NCI-H2227 treated with DMSO at 0.1 percent for 48 hours (cell line): ENCODE measurements at places on chromosomes 5 and 9.
A peak's percentile ranks its signal among the peaks of the same experiment; 100 is the strongest.

DNA sequence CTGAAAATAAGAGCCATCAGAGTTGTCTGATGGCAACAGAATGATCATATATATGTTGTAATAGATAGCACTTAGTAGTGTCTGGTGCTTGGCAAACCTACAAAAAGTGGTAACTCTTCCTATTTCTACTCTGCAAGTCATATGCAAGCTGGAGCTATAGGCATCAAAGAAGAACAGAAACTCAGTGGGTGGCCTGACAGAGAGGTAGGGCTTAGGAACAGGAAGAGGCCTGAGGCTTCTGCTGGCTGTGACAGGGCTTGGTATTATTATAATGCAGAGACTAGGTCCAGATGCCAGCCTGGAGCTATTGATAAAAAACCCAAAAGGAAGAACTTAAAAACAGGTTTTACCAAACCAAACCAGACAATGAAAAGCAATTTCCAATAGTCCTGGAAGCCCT, 4.4 kb upstream of the DIAPH1 start:
- no peak for DNase-seq

DNA sequence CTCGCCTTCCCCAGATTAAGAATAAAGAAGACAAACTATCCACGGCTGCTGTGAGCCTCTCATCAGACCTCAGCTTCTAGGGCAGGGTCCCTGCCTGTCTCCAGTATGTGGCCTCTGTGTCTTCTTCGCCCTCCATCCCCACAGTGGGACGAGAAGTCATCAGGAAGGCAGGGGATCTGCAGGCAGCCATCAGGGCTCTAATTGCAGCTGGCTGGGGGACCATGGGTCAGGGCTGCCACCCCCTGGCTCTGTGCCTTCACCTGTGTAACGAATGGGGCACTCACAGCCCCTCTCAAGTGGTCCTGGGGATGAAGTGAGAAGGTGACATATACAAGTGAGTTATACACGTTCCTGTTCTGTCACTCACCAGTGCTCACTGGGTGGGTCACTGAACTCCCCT, 139.8 kb downstream of the KCNIP1 start:
- no peak for DNase-seq

DNA sequence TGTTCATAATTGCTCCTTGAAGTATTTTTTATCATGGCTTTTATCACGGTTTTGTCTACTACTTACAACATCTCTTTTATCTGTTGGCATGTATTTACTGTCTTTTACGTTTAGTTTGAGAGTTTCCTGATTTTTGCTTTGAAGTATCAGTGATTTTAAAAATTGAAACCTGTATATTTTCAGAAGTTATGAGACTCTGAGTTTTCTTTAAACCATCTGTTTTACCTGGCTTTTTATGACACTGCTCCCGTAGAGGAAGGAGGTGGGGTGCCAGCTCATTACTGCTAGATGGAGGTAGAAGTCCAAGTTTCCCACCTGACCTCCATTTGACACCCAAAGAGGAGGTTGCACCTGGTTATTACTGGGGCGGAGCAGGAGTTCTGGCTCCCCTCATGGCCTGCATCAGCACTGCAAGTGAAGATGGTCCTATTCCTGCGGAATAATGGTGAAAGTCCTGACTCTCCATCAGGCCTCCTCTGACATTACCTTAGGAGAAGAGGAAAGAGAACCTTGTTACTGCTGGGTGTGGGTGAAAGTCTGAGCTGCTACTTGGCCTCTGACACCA, 10.0 kb upstream of the ZNF131 start:
- DNase-seq: no peak

DNA sequence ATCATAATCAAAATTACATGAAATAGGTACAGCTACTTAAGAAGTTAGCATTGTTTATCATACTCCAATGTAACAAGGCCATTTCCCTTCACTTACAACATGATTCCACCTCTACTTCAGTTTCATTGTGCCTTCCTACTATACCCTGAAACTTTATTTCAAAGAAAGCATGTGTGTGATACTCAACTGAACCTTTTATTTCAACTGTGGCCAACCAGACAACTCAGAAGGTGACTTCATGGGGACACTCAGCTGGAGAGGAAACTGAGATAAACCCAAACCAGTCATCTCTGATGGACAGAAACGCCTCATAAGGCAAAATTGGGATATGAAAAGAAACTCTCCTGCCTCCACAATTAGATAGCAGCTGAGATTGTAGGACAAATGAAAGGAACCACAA, 5.9 kb upstream of the TTC23L start:
- DNase-seq: no peak

GRCh38 chr5:126383246-126383645, 40.0 kb upstream of the GRAMD2B start:
- no peak for DNase-seq

DNA sequence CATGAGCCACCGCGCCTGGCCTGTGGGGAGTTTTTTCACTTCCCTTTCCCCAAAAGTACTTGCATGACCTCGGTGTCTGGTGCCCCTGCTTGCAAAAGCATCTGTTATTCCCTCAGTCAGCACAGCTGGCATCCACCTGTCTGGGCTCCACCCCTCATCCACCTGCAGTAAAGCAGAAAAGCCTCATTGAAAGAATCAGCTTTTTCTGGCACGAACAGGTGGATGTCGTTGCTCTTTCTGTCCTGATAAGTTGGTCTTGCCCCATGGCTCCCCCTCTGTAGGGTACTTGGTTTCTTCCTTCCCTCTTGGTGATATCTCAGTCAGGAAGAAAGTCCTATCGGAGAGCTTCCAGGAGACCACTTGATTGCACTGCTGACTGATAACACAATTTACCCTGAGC, 37.4 kb downstream of the WWC1 start:
- DNase-seq: no peak

DNA sequence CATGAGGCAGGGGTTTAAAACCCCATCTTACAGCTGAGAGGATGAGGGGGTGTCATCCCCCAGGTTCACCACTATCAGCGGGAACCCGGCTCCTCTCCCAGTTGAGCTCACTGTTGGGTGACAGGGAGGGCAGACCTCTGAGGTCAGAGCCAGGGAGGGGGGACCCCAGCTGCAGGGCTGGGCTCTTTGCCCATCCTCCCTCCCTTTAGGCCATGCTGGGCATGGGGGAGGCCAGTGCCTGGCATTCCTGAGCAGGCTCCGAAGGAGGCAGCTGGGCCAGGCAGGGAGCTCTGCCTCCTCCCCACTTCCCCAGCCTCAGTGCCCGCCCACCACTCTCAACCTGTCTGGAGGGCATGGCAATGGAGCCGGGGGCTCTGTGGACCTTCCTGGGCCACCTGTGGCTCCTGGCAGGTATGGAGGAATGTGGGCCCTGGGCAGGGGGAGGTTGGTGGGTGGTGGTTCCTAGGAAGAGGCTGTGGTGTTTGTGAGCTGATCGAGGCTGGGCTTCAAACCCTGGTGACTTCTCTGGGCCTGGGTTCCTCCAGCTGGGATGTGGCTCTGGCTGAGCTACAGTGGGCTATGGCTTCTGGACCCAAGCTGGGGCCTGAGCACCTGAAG, 12.6 kb downstream of the CRB2 start:
- DNase-seq: no peak

DNA sequence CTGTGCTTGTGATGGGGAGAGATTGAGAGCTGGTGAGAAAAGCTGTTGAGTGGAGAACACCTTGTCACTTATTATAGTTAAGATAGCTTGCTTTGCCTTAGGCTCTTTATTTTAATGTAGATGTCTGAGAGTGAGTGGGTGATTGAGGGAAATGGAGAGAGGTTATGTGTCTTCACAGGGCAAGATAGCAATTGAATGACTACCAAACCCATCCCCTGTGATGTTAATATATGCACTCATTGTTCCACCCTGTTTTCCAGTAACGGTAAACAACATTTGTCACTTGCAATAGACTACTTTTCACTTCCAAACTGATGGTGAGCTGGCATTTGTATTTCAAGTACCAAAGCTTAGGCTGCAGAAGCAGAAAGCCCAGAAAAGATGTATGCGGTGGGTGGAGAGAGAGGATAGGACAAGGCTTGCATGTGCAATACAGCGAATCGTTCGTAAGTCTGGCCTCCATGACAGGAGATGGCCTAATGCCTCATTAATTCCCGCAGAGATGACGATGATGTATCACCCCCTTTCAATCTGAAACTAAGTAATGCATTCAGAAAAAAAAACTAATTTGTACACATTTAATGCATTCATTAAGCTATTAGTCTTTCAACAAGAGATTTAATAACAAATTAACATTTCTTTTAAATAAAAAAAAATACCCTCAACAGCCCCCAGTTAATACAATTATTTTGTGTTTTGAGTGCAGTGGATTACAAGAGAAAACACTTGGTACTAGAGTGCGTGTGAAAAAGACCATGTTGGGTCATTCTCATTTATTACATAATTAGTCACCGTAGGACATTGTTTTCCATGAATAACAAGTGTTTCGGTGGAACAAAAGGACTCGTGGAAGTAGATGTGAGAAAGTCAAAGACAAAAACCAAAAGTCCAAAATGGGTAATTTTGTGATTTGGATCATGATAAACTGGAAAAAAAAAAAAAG, 699.0 kb downstream of the BRINP1 start:
- DNase-seq: no peak

DNA sequence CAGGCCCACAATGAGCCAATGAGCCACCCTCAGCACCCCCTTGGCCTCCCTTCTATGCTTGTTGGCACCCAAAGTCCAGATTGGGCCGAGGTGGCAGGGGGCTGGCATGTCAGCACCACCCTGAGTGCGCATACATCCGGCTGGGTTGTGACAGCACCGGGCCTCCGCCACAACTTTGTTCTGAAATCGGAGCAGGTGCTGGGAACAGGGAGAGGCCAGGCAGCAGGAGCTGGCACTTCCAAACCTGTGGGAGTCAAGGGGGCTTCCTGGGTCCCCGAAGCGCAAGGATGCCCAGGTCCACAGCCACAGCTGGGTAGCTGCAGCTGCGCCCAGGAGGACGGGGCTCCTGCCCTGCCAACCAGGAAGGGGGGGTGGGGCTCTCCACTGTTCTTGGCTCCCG, 1911.9 kb upstream of the WWC1 start:
- DNase-seq: no peak

DNA sequence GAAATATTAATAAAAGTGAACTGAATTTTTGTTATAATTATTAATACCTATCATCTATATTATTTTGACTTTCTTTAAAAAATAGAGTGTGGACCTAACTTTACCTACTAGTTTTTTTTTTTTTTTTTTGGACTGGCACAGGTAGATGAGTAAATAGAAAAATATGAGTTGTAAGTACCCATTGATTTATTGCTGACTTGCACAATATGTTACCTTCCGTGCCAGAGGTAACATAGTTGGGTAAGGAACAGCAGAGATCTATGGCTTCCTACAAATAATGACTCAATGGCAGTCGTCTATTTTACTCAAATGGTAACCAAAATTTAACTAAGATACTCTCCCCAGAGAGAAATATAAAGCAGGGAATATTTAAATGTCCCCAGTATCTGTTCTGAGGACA, 1212.8 kb downstream of the PTPRD start:
- DNase-seq: no peak

- DNase-seq: no peak
Measured at GRCh38 chr5:9927521-9927997, 297.4 kb upstream of the TAS2R1 start.

GRCh38 chr5:140176031-140176387, 1.0 kb downstream of the CYSTM1 start:
- no peak for DNase-seq

DNA sequence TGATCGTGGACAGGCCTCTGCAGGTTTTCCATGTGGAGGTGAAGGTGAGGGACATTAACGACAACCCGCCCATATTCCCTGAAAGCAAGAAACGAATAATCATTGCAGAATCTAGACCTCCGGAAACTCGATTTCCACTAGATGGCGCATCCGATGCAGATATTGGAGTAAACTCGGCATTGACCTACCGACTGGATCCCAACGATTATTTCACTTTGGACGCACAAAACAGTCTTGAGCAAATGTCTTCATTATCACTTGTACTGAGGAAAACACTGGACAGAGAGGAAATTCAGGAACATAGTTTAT, 621 bp downstream of the PCDHA13 start:
- no peak for DNase-seq

DNA sequence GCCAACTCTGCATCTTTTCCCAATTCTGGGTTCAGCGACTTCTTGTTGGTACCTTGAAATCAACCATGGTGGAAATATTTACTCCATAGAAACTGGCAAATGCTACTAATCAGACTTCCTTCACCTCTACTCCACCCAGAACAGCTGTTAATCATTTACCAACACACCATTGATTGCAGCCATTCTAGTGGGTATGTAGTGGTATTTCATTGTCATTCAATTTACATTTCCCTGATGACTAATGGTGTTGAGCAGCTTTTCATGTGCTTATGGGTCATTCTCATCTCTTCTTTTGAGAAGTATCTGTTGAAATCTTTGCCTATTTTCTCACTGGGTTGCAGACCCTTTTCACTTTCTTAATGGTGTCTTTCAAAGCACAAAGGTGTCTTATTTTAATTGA, 122.4 kb upstream of the MSX2 start:
- DNase-seq: no peak

DNA sequence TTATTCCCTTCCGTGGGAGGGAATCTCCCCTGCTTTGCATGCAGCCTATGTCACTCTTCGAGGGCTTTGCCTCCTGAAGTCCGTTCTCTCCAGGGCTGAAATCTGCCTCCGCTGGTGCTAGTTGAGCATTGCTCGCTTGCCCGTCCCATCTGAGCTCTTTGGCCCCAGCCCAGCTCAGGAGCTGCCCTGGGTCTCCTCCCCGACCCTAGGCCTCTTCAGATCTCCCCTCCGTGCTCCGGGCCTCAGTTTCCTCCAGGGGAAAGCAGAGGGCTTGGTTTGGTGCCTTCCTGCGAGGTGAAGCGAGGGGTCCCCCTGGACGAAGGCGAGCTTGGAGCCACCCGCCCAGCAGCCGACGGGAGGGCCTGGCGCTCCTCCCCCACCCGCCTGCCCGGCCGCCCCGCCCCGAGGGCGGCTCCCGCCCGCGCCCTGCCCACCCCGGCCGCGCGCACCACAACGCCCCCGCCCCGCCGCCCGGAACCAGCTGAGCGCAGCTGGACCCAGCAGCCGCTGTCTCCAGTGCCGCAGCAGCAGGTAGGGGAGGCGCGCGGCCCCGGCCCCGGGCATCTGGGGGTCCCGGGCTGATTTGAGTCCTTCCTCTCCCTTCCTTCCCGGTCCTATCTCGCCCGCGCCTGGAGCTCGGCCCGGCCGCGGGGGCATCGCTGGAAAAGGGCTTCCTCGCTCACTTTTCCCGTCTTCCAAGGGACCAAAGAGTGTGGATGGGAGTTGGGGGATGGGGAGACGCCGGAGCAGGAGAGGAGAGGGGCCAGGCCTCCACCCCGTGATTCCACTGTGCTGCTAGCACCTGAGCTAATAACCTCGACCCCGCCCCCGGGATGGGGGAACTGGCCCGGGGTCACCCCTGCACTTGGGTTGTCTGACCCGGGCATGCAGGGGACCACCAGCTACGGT, at the start of gene GSN:
GSN (plus strand) TSS at position 474 of the 909 bp plus-strand sequence. CDS start 33,810 bp downstream, outside the sequence.
- peak; percentile 24 for DNase-seq

GRCh38 chr9:4984171-4984620, 876 bp upstream of the JAK2 start:
- peak; percentile 56 for DNase-seq
